ENCODE measurements at places on chromosomes 12 and 14.

DNA sequence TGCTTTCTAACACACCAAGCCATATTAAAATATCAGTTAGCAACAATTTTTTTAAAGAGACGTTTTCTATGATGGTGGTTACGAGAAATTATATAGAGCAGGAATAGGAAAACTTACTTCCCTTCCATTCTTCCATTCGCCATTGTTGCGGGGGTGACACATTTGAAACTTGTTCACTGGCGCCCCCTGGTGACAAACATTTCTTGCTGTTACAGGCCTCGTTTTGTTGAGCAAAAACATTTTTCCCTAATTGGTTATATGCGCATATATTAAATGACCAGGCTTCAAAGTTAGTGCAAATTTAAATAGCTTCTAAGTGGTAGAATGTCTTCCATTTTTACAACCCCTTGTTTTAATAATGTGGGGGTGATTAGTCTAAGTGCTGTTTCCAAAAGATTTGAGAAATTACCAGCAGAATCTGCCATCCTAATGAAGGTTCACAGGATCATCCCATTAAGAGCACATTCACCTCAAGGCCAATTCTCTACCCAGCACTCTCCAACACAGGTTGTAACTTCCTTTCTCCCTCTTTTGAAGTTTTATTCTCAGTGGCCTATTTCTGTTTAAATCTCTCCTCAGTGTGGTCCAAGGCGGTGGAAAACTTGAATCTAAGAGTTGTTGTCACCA is 1124.7 kb downstream of the FLRT2 start:
- no peak for DNase-seq

DNA sequence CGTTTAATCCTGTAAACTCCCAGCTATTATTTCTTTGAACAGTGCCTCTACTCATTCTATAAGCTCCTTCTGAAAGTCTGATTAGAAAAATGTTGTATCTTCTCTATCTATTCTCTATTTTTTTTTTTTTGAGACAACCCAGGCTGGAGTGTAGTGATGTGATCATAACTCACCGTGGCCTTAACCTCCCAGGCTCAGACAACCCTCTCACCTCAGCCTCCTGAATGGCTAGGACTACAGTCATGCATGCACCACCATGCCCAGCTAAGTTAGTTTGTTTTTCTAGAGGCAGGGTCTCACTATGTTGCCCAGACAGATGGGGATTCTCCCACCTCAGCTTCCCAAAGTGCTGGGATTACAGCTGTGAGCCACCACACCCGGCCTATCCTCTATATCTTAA is 66.6 kb downstream of the RPS6KA5 start:
- DNase-seq = no peak

- no peak for DNase-seq
Measured at GRCh38 chr14:55142466-55142865, 13.4 kb downstream of the LGALS3 start.

DNA sequence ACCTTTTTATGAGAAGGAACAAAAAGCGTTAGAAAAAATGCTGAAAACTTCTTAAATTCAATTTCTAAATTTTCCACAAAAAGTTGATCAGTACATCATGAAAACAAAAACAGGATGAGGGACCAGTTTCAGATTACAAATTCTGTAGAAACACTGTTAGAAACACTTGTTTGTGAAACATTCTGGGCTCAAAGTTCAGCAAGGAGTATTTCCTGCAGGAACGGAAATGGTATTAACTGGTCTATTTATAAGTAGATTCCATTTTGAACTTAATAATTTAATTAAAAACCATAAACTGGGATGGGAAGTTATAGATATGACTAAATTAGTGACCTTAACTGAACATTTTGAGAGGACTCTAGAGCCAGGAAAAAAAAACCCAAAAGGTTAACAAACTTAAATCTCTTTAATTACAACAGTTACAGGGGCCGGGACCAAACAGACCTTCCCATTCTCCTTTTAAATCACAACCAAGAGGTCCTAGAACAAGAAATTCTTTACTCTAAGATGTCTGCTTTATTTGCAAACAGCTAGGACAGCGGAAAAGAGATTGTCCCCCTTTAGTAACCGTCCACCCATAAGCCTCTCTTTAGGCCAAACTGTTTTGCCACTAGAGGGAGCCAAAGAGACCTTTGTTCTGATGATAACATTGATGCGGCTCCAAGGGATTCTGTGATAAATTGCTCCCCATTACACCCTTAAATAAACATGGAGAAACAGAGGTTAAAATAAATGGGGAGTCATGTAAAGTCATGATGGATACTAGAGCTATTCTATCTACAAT is 69.0 kb upstream of the RERGL start:
- no peak for DNase-seq

GRCh38 chr12:89919241-89919906 is 210.7 kb upstream of the ATP2B1 start:
- no peak for DNase-seq

- no peak for DNase-seq
Measured at GRCh38 chr14:71371711-71372396, 464.6 kb downstream of the PCNX1 start.

DNA sequence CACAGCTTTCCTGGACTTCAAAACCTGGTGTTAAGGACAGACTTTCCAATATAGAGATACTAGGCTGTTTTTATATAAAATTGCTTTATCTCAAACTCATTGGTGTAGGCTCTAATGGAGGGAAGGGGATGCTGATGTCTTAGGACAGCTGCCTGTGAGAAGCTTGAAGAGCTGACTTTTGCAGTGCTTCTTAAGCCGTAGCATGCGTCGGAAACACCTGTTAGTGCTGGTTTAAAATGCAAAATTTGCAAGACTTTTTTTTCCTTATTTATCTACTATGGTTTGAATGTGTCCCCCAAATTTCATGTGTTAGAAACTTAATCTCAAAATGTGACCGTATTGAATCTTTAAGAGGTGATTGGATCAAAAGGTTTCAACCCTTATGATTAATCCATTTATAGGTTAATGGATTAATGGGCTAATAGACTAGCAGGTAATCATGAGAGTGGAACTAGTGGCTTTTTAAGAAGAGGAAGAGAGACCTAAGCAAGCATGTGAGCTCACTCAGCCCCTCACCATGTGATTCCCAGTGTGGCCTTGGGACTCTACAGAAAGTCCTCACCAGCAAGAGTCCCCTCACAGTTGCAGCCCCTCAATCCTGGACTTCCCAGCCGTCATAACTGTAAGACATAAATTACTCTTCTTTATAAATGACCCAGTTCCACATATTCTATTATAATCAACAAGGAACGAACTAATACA is 60.9 kb upstream of the FUT8 start:
- no peak for DNase-seq

- DNase-seq = no peak
Measured at GRCh38 chr12:39329018-39329417, 113.9 kb downstream of the KIF21A start.

DNA sequence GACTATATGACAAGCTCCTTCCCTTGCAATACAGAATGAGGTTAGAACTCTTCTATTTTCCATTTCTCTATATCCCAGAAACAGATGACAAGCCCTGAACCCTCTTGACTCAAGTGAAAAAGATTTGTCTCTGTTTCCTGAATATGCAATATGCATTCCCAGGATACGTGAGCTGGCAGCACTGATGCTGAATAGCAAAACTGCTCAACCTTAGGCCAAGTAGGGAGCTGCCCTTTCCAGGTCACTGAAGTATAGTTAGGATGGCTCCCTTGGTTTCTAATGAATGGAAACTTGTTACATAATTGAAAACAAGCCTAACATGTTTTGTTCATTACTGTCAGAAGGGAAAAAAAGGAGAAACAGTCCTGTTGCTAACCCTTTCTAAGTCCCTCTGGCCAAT is 47.9 kb upstream of the PLEKHG7 start:
- DNase-seq = no peak

GRCh38 chr14:50862036-50862570 is 9.8 kb upstream of the ABHD12B start:
- DNase-seq = no peak

- no peak for DNase-seq
Measured at GRCh38 chr12:105906561-105906960, 232.2 kb downstream of the NUAK1 start.
